ENCODE measurements at places on chromosomes 12 and 14.

DNA sequence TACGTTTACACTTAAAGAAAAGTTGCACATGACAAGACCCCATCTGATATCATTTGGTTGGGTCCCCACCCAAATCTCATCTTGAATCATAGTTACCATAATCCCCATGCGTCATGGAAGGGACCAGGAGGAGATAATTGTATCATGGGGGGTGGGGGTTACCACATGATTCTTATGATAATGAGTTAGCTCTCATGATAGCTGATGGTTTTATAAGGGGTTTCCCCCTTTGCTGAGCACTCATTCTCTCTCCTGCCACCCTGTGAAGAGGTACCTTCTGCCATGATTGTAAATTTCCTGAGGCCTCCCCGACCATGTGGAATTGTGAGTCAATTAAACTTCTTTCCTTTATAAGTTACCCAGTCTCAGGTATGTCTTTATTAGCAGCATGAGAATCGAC, 60.3 kb downstream of the PHLDA1 start:
- no peak for DNase-seq

GRCh38 chr12:26465419-26466097, 270.2 kb downstream of the SSPN start:
- DNase-seq = no peak

DNA sequence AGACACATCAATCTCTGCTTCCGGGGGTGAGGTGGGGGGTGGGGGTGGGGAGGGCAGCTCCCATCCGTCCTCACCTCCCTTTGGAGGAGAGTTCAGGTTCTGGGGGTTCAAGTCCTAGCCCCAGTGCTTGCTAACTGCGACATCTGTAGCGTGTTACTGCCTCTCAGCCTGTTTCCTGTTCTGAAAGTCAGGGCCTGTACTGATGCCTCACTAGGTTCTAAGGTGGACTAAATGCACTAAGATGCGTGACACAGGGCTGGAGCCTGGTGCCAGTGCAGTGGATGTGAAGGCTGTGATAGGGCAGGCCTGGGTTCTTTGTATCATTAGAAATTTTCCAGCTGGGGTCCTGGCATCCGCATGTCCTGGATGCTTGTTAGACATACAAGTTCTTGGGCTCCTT, 17.3 kb upstream of the TDRD9 start:
- no peak for DNase-seq

DNA sequence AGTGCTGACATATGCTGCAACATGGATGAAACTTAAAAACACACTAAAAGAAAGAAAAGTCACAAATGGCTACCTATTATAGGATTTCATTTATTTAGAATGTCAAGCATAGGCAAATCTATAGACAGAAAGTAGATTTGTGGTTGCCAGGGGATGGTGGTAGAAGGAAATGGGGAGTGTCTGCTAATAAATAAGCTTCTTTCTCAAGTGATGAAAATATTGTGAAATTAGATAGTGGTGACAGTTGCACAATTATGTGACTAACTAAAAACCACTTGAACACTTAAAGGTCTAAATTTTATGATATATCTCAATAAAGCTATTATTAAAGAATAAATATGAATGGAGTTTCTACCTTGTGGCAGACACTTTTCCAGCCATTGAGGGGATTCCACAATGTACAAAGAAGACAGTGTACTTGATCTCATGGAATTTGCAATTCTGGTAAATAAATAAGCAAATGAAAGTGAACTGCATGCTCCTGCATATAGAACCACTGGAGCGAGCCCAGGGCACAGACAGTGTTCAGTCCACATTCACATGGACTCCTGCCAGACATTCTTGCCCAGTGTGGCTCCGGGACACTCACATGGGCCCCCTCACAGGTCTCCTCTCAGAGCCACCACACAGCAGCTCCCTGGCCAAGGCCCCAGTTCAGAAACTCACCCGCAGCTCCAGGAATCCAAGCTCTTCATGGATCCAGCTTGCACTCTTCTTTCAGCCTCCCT, 107.1 kb upstream of the ARID2 start:
- no peak for DNase-seq

DNA sequence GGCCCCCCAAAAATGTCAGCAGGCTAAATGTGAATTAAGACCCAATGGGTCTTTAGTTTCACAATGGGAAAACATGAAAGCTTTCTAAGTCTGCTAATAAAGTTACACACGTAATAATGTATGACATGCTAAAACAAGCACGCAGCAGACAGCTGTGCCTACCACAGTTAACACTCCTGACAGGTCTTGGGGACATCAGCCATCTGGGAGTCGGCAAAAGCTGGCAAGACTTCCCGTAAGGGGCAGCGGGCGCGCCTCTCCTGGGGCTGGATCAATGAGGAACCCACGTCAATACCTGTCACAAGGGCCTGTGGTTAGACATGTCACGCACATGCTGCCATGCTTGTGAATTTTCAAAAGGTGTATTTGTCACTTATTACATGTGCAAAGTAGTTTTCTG, 45.0 kb downstream of the ACTN1 start:
- no peak for DNase-seq

- no peak for DNase-seq
Observed at GRCh38 chr14:93094121-93094918, 21.4 kb downstream of the ITPK1 start.

DNA sequence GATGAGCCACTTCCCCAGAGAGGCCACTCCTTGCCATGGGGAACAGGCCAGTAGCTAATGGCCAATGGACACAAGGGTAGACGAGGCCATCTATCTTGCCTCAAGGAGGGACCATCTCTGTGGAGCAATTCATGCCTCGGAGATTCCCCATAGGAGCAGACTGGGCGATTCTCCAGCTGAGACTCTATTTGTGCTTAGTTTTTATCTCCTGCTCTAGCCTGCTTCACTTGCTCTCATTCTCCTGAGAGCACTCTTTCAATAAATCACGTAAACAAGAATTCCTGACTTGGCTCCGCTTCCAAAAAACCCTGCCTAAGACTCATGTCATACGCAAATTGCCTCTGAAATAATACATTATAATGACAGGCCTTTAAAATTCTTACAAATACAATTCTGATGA, 396.4 kb upstream of the USP15 start:
- no peak for DNase-seq

Data from RWPE1 (cell line).